ENCODE measurements at places on chromosomes 2 and 18.

- no peak for DNase-seq
Measured at GRCh38 chr2:128568106-128568505, 249.4 kb upstream of the HS6ST1 start.

- DNase-seq, result no peak
Measured at GRCh38 chr2:196276421-196276820, 105.0 kb upstream of the STK17B start.

GRCh38 chr2:217409949-217410680, 550.3 kb upstream of the TNP1 start:
- no peak for DNase-seq

DNA sequence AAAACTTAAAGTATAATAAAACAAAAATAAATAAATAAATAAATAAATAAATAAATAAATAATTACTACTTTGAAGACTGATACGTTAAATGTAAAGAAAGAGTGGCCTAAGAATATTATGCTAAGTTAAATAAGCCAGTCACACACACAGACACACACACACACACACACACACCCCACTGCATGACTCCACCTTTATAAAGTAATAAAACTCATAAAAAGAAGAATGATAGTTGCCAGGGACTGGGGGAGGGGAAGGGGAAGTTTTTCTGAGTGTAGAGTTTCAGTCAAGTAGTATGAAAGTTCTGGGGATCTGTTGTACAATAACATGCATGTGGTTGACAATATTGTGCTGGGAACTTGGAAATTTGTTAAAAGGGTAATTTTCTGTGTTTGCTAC, 1237.5 kb upstream of the GYPC start:
- no peak for DNase-seq

GRCh38 chr2:216317831-216318520, 54.3 kb downstream of the MARCHF4 start:
- no peak for DNase-seq

DNA sequence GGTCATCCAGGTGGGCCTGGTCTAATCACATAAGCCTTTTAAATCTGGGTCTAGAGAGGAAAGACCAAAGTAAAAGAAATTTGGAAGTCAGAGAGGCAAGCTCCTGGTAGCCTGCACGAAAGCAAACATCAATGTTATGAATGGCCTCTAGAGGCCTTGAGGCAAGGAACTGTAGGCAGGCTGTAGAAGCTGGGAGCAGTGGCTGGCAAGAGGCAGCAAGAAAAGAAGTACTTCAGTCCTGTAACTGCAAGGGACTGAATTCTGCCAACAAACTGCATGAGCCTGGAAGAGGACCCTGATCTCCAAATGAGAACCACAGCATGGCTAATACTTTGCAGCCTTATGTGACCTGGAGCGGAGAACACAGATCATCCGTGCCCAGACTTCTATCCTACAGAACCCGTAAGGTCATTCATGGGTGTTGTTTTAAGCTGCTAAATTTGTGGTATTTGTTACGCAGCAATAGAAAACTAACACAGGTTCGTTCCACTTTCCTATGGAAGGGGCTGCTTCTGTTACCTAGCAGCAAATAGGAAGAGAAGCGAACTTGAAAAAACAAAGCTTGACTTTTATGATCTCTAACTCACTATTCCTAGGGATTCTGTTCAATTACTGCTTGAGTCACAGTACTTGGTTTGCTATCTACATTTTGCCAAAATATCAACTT, 1.2 kb downstream of the IMMT start:
- no peak for DNase-seq

GRCh38 chr2:74503506-74504475, 3.7 kb downstream of the PCGF1 start:
- no peak for DNase-seq

DNA sequence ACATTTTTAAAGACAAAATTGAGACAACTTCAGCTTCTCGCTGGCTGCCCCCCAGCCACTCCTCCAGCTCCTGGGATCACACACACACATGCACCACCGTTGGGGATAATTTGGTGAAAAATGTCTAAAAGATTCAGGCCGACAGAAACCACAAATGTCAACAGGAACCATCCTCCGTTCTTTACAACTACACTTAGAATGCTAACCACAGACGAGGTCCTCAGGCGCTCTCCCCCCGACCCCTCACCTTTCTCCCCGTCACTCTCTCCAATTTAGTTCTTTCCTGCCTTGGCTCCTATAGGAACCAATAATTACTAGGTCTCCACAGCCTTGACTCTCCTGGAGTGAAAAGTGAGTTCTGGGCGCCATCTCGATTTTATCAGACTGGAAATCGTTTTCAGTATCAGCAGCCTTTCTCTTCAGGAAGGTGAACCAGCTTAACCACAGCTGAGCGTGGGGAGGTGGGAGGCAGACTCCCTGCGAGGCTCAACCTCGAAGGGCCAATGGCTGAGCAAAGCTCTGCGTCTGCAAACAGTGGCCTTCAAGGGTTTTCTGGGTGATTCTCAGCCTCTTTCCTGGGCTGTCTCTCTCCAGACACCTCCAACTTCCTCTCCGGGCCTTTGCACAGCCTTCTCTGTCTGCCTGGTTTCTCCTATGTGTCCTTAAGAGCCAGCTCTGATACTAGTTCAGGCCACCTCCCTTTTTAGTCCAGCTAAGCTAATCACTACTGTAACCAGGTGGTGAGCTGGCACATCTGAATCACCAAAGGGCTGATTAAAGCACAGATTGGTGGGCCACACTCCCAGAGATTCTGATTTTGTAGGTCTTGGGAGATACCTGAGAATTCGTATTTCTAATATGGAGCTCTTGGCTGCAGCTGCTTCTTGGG, 115.7 kb upstream of the COPS8 start:
- DNase-seq, result no peak

GRCh38 chr2:209511637-209512036, 87.8 kb downstream of the MAP2 start:
- DNase-seq, result no peak

DNA sequence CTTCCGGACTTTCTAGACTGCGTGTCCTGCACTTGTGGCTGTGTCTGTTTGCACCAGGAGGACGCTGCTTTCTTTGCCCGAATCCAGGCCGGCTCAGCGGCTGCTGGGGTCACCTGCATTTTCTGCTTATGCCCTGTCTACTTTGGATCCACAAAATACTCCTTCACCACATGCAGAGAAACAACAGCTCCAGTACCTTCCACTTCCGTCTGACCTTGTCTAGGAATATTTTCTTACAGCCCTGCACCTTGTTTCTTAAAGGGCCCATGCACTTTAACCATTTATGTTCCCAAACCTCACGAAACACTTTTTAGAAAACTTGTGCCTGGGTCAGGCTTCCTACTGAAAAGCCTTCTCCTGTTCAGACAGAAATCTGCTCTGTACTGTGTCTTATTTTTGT, 129.4 kb upstream of the NCK2 start:
- DNase-seq, result no peak

DNA sequence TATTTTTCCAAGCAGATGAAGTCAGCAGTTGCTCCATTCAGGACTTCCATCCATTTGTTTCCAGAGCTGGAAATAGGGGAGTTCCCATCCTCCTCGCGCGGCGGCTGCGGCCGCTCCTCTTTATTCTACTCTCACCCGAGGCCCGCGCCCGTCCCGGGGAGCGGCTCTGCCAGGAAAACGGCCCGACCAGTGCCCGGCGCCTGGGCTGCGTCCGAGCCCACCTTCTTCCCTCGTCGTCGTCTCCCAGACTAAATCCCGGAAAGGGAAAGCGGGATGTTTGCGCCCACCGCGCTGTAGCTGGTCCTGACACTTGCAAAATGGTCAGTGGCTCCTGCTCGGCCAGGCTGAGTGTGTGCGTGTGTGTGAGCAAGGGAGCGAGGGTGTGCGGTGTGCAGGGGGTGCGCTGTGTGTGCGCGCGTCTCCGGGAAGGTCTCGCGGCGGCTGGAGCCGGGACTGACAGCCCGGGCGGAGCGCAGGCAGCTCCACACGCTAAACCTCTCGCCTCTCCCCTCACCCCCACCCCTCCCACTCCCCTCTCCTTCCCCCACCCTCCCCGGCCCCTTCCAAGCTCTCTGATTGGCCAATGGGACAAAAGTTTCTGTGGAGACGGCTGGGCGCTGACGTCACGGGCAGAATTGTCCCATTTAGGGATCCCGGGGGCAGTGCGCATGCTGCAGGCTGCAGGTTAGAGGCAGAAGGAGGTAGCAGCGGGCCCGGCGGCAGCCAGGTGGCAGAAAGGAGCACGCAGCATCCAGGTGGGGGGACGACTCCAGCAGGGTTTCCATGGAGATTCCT, at the start of gene NOL4:
NOL4 (minus strand) TSS at position 491 of the 795 bp plus-strand sequence. CDS start 1,660 bp downstream, outside the sequence.
- no peak for DNase-seq

DNA sequence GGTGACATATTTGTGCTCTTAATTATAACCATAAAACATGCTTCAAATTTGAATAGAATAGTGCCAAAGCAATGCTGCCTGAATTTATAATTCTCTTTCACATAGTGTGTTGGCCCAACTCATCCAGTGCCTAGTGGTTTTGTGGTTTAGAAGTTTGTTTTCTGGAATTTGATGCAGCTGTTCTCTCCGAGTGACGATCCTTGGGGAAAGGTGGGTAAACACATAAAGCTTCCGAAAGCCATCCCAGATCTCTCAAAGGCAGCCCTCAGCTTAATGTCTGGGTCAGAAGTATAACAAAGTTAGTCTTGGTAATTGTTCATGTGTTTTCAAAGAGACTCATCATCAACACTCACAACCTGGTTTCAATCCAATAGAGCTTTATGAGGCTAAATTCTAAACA, 235.6 kb upstream of the CDH2 start:
- no peak for DNase-seq

DNA sequence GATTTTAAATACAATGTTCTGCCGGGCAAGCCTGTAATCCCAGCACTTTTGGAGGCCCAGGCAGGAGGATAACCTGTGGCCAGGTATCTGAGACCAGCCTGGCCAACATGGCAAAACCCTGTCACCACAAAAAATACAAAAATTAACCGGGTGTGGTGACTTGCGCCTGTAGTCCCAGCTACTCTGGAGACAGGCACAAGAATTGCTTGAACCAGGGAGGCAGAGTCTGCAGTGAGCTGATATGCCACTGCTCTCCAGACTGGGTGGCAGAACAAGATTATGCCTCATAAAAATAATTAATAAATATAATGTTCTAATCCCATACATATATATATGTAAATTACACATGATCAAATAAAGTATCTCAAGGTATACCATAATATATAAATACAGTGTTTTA, 119.3 kb downstream of the C2orf74 start:
- DNase-seq, result no peak

DNA sequence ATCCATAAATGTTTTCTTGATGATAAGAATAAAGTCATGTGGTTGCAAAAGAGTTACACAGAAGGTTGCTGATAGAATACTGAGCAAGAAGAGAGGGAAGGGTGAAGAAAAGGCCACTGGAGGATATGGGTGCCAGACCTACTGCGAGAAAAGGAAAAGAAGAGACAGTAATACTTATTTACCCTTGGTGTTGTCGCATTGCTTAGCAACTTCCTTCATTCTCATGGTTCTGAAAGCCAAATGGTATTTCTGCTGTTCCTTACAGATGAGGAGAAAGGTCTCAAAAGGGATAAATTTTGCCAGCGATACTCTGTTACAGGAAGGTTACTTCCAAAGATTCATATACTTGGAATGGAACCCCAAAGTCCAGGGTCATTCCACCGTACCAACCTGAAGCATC, 62.5 kb downstream of the LHCGR start:
- no peak for DNase-seq
